Hematopoietic multipotent progenitor cell treated with erythropoietin and hydrocortisone succinate and interleukin-3 and kit ligand, for 4 days (in vitro differentiated cells): ENCODE measurements at places on chromosomes 6 and 20.

GRCh38 chr6:110537208-110538123 is 61.1 kb upstream of the SLC22A16 start:
- DNase-seq = peak; percentile 53

DNA sequence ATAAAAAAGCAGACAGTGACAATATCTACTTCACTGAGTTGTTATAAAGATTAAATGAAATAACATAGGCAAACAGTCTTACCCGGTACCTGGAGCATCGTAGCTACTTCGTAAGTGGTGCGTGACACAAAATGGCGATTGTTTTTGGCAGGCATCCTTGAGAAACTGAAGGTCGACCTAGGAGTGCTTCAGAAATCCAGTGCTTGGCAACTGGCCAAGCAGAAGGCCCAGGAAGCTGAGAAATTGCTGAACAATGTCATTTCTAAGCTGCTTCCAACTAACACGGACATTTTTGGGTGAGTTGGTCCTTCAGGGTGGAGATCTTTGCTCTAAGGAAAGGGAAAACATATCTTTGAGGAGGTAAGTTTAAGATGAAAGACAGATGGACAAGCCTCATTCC is 4.8 kb downstream of the BPIFA2 start:
- DNase-seq = no peak

DNA sequence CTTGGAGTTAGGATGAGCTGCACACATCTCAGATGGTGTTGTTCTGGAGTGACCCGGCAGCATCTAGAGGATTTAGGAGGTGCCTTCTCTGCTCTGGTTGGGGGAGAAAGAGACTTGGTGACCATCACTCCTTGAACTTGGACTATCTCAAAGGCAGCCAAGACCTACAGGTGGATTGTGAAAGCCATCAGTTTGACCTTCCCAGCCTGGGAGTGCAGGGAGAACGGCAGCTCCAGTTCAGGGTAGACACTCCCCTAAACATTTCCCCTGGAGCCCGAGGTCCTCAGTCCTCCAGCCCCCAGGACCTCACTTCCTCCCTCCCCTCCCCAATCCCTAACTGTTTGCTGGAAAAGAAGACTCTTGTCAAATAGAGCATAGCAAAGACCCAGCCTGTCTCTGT is 128.7 kb upstream of the ARMC2 start:
- no peak for DNase-seq

- DNase-seq = peak; percentile 25
Observed at GRCh38 chr6:143501851-143502250, 9.7 kb downstream of the FUCA2 start.

GRCh38 chr6:95087394-95088097 is 489.8 kb upstream of the MANEA start:
- peak; percentile 23 for DNase-seq

DNA sequence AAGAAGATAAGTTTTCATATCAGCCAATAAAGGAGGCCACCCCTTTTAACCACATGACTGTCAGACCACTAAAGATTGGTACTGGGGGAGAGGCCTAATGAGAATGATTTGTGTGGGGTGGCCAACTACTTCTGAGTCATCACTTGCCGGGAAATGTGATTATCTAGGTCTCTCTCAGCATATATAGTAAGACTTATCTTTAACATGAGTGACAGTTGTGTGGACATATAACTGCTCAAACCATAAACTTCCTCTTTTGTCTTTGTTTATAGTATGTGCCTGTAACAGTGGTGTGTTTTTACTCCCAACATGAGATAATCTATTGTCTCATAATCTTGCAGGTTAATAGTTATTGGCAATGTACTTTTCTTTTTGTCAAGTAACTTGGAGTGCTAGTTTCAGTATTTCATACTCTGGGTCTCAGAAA is 312.4 kb downstream of the CDKAL1 start:
- peak; percentile 96 for DNase-seq

DNA sequence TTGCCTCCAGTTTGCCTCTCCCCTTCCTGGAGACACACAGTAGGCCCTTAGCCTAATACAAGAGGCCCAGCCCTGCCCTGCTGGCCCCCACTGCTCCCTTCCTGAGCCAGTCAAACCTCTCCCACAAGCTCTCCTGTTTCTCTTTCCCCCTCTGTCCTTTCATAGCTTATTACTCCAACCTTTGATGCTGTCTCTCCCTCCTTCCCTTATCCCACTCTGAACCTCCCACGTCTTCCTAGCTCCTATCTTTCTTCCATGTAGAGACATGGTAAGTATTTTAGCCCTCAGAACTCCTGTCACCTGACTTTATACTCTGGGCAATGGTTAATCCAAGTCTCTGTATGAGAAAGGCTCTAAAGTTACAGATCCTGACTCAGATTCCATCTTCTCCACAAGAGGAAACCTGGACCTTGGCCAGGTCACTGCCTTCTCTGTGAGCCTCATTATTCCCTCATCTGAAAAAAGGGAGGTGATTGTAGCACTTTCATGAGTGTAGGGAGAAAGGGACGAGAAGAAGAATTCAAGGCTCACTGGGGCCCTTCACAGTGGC is 6.7 kb downstream of the TGIF2 start:
- no peak for DNase-seq

DNA sequence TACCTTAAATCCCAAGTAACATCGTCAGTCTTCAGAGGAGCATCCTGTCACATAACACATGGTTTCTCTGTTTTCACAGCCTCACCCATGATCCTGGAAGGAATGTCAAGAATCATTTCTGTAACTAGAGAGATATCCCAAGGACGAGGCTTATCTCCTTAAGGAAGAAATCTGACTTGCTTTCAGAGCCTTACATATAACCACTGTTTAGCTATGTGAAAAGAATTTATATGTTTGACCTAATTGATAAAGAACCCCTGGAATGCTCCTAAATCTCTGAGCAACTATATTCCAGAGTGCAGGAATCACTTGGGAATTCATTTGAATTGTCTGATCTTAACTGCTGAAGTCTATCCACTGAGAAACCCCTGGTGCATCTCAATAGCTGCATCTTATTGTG is 243.1 kb downstream of the ALDH8A1 start:
- no peak for DNase-seq

- no peak for DNase-seq
Observed at GRCh38 chr6:96911171-96911570, 13.4 kb upstream of the KLHL32 start.

- no peak for DNase-seq
Observed at GRCh38 chr6:82741325-82741995, 324.2 kb downstream of the UBE3D start.

DNA sequence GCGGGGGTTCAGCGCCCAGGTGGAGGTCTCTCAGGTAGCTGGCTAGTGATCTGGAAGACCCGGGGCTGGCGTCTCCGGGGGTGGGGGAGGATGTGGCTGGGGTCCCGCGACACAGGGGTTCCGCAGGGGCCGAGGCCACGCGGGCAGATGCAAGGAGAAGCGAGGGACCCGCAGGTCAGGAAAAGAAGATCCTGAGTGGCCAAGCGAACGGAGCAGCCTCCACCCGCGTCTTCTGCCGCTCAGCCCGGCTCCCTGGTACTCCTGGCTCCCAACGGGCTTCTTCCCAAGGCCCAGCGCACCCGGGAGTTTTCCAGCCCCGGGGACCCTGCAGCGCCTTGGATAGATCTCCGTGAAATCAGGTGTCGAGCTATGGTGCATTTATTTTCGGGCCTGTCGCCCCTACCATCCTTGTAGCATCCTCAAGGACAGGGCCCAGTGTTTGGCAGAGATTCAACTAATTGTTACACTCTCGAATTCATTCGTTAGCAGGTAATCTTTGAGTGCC is 682 bp upstream of the CHD6 start:
- no peak for DNase-seq

DNA sequence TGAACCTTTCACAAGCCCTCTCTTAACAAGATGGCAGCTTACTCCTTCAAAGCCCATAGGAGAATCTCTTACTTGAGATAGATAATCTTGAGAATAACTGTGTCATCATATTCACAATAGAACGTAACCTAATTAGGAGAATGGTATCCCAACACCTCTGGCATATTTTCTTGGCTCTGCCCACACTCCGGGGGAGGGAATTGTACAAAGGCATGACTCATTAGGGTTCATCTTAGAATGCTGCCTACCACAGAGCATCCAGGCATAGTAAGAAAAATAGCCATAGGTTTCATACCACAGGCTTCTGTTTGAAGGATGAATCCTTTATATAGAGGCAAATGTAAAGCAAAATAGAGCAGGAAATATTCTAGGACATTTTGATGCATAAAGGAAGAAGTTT is 1100.6 kb upstream of the CITED2 start:
- DNase-seq = no peak

GRCh38 chr20:54491506-54491905 is 16.1 kb downstream of the DOK5 start:
- no peak for DNase-seq

DNA sequence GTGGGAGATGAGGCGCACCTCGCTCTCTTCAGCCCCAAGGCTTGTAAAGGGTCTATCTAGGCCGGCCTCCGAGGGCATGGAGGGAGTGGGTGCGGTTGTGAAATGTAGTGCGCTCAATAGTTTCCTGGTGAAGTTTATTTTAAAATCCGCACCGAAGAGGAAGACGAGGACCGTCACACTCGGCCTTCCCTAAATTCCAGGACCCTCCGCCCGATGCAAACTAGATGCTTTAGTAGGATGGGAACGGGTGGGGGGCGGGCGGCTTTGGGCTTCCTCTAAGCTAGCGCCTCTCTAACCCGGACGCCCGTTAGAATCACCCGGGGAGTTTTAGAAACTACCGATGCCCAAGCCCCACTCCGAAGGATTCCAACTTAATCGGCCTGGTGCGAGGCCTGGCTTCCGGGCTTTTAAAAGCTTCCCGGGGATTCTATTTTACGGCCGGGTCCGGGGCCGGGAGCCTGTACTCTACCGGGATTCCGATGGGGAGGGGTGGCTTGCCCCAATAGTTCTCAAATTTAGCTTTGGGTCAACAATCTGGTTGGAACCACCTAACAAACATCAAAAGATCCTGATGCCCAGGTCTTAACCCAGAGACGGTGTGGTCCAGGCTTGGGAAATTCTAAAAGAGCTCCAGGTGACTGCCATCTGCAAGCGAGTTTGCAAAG is 548 bp upstream of the BCAS4 start:
- peak; percentile 39 for DNase-seq

- DNase-seq = peak; percentile 82
Observed at GRCh38 chr6:23180504-23181293, 611.3 kb downstream of the HDGFL1 start.

DNA sequence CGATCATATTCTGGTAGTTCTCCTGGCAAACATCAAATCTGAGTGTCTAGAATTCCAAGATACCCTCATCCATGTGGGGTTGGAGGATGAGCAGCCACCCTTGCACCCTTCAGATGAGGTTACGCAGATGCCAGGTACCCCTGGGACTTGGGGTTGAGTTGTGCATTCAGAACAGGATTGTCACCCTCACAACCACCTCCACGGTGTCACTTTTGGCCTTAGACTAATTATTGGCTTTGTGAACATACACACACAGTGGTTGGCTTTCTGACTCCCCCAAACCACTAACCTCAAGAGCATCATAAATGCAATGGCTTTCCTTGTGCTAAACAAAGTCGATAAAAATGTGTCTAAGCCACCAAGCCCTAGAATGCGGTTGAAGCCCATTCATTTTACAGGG is 2.9 kb upstream of the F13A1 start:
- no peak for DNase-seq

GRCh38 chr6:141728330-141728729 is 404.4 kb upstream of the GJE1 start:
- no peak for DNase-seq

GRCh38 chr6:147834084-147834776 is 325.7 kb downstream of the SAMD5 start:
- no peak for DNase-seq

DNA sequence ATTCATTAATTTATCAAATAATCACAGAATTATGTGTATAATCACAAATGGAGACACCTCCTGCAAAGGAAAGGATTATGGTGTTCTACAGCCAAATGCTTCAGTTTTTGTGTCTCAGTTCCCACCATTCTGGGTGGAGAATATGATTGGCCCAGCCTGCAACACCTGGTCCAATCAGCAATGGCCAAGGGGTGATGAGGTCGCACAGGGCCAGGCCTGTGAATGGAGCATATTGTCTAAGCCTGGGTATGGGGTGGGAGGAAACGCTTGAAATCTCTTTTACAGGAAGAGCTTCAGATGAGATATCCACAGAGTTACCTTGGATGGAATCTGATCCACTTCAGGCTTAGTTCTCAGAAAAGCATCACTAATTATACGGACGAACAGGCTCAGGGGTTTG is 271.6 kb downstream of the DHX35 start:
- no peak for DNase-seq

GRCh38 chr6:139380611-139381010 is 6.2 kb upstream of the CITED2 start:
- peak; percentile 54 for DNase-seq

- DNase-seq = peak; percentile 18
Observed at GRCh38 chr6:97133067-97133466, 149.9 kb downstream of the MMS22L start.

- peak; percentile 73 for DNase-seq
Observed at GRCh38 chr20:62929051-62929538, 2.8 kb upstream of the DIDO1 start.

- no peak for DNase-seq
Observed at GRCh38 chr20:62646851-62647520, 4.7 kb downstream of the SLCO4A1 start.
